ENCODE measurements at places on chromosomes 1 and 21.

DNA sequence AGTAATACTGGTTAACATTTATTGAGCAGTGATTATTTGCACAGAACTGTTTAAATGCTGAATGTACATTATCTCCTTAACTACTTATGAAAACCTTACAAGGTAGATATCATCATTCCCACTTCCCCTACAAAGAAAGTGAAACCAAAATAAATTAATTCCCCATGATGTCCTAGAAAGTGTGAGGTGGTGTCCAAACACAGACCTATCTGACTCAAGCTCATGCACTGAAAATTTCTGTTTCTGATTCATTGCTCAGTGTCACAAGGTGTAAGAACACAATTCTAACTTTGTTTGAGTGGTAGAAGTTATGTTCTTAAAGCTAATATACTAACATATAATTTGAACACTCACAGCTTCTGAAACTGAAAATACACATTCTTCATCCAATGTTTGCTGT lies 178.7 kb downstream of the MRPL39 start:
- DNase-seq: no peak

- DNase-seq: peak; percentile 47
These were observed 25.7 kb upstream of the BACE2 start for GRCh38 chr21:41142051-41142795.

DNA sequence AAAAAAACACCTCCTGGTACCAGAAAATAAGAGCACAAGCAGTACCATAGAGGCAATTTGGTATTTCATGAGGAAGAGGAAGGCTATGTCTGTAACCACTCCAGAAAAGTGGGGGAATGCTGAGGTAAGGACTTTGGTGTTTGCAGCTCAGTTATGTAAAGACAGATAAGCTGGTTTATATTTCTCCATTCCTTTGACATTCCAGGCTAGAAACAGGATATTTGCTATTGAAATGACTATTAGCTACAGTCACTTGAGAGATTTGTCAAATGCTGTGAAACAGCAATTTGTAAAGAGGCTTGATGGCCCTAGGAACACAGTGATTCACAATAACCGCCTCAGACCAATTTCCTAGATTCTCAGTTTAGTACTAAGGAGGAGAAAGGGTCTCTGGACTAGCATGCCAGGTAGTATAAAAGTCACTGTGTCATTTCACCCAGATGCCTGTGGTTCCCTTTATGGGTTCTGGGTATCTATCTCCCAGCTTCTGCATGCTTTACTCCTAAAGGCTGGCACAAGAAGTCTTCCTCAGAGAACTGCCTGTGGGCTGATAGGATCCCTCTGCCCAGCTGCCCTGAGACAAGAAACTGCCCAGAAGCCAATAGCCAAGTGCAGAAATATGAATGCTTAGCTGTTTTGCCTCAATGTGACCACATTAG lies 80.5 kb downstream of the VCAM1 start:
- DNase-seq: no peak

DNA sequence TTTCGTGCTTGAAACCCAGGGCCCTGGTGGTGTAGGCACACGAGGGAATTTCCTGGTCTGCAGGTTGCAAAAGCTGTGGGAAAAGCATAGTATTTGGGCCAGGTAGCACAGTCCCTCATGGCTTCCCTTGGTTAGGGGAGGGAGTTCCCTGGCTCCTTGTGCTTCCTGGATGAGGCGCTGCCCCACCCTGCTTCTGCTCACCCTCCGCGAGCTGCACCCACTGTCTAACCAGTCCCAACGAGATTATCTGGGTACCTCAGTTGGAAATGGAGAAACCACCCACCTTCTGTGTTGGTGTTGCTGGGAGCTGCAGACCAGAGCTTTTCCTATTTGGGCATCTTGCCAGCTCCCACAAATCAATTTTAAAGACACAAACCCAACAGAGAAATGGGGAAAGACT lies 183.0 kb downstream of the PHTF1 start:
- DNase-seq: no peak

- DNase-seq: no peak
These were observed 70.0 kb downstream of the NVL start for GRCh38 chr1:224259986-224260385.

Measured in LoVo (cell line).